ENCODE measurements at places on chromosomes 12 and 14.

DNA sequence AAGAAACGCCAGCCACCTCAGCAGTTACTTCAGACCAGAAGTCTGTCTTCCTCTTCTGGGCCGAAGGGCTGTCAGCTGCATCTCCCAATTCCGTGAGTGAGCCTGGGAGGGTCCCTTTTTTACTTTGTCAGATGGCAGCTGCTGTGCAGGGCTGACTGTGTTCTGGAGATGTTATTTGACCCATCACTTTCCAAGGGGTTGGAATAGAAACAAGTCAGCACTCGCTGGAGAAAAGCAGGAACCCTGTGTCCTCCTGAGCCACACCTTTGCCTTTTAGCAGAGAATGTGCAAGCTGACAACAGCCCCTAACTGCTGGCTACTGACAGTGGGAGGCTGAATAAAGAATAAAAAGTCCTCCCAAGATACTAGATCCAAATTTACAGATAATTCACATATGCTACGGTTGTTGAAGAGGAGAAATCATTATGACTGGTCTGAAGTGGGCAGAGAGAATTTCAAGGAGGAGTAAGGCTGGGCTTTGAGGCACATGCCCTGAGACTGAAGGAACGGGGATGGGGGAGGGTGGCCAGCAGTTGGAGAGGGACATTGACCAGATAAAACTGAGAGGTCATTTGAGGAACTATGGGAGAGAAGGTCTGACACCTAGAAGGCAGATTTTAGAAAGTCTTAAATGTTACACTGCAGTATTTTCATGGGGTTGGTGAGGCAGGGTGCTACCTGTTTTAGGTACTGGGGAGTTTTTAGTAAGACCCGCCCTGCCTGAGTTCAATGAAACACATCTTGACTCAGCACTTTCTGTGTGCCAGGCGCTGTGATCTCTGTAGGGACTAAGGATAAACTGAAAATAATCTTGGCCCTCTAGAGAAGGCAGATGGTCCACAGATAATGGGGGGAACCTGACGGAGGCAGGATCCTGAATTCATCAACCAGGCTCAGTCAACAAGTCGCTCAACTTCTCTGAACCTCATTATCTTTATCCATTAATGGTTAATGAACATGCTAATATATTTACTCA lies 27.4 kb downstream of the FAM234B start:
- no peak for DNase-seq

DNA sequence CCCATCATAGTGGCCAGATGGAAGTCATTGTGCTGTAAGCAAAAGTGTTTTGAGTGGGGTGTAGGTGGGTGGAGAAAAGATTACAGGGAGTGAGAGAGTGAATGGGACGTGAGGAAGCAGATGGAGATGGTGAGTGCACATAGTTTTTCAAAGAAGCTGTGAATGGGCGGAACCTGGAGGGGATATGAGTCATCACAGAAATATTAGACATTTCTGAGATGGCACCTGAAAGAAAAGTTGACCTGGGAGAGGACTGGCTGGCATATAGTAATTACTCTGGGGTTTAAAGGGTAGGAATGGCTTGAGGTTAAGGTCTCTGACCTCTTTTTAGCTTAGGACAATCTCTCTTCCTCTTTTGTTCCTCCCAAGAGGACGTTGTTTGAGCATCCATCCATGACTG lies 50.5 kb downstream of the ANO4 start:
- DNase-seq, result no peak

DNA sequence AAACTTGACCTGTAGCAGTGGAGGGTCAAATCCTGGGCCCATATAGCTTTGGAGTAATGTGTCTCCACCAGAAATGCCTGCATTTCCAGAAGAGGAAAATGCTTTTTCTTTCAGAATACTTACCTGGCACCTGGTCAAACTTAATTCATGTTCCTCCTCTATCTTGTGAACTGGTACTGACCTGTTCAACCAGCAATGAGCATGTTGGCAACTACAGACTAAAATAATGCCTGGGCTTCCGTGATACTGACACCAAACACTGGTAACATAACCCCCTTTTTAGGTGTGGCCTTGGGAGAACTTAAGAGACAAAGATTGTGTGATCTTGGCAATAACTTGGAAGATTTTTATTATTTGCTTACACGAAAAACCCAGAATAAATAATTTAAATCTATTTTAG lies 23.8 kb upstream of the MGST1 start:
- no peak for DNase-seq

GRCh38 chr12:4108803-4109345 lies 164.7 kb upstream of the CCND2 start:
- DNase-seq, result no peak

DNA sequence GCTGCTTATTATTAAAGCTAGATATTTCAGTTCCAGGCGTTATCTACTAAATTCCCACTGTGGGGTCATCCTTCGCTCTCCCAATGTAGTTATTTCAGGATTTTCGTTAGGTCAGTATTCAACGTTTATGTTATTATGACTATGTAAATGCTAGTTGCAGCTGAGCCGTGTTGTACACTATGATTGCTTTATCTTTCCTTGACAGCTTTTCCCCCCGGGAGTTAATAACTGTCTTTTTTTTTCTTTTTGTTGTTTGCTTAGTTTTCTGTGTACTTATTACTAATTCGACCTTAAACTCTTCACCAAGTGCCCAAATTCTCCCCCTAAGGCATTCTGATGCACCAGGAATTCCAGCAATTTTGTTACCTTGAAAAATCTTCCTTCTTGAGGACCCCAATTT lies 48.5 kb downstream of the SUDS3 start:
- no peak for DNase-seq

- DNase-seq, result no peak
Observed at GRCh38 chr12:108241986-108242703, 97.0 kb downstream of the CMKLR1 start.

DNA sequence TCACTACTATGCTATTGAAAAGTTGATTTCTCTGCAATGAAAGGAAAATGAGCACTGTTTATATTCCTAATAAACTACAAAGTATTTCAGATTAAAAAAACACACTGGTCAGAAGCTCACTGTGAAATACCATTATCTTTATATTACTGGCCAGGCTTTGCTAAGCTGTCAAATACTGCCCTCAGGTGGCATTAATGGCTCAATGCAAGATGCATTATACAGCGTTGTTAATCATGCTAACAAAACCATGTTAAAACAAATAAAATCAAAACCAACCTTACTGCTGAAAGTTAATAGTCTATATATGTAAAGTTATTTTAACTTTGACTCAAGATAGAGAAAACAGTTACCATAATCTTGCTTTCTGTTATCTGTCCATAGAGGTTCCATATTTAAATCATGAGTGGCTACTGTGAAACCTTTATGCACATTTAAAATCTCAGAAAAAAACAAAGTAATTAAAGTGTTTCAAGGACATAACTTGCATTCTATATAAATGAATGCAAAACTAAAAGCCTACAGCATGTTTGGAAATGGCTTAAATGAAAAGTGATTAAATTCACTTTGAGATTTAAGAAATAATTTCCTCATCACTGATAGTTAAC lies 121.7 kb downstream of the RALGAPA1 start:
- no peak for DNase-seq

GRCh38 chr12:121534495-121535148 lies 46.2 kb downstream of the KDM2B start:
- DNase-seq, result no peak

DNA sequence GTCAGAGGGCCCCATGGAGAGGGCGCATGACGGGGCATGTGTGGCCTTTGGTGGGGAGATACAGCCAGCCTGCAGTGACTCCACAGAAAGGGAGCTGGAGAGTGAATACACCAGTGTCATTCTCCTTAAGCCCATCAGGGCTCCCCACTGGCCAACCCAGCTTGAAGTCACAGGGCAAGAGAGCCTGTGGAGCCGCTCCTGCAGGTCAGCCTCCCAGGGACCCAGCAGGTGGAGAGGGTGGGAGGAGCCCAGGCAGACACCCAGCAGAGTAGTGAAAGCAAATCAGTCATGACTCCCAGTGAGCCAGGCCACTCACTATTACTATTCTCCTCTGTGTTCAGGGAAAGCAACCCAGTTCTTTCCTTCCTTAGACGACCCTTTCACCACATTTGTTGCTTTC lies 110.0 kb upstream of the CPM start:
- no peak for DNase-seq

- no peak for DNase-seq
Observed at GRCh38 chr14:49853572-49854375, 1.2 kb upstream of the NEMF start.

- no peak for DNase-seq
Observed at GRCh38 chr14:69373104-69373503, 25.0 kb downstream of the ERH start.

DNA sequence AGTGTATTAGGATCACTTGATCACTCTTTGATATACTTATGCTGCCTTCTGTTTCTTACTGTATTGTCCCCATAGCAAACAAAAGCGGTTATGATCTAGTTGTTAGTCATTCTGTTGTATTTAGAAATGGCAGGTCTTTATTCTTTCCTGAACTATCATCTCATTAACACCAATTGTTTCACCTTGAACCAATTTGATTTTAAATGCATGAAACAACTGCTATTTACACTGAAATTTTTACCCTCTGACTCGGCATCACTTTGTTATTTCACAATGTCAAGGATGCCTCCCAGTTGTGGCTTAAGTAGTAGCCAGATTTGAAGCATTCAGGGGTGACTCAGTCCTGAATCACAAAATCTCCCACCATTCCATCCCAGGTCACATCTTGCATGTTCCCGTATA lies 303.5 kb downstream of the EGLN3 start:
- no peak for DNase-seq

DNA sequence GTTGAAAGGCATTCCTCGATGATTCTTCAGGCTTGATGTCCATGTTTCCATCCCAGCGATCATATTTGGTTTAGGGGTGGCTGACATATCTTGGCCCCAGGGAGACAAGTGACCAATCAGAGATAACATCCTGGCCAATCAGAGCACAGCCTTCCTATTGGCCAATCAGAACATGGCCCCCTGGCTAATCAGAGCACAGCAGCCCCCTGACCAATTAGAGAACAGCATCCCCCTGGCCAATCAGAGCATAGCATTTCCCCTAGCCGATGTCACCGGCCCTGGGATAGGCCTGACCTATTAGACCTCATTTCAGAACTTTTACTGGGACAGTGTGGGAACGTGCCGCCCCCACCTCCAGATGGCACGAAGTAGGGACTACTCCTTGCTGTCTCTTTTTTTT lies 182.2 kb downstream of the AACS start:
- DNase-seq, result no peak

DNA sequence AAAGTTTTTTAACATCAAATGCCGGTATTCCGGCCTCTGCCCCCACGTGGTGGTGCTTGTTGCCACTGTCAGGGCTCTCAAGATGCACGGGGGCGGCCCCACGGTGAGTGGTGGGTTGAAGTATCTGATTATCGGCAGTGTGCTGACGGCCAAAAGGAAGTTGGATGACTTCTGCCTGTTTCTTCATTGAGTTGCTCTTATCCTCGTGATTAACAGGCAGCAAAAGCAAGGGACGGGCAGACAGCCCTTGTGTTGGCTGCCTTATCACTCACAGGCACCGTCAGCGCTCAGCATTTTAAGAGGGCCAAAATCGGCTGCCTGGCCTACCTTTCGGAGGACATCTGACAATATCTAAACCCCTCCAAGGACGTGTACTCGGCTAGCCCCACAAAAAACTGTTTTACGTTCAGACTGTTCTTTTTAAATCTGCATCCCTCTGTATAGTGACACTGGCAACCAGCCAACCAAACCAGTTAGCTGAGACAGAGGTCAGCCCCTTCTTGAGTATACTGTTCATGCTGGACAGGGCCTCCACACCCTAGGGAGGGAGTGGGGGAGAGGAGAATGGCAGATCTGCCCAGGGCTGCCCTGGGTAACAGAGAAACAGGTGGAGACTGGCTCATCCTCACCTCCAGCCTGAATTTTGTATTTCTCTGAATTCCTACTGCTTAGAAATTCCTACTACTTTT lies 22.9 kb upstream of the AKAP5 start:
- DNase-seq, result no peak

- no peak for DNase-seq
Observed at GRCh38 chr14:82626156-82627066, 1092.8 kb upstream of the SEL1L start.

- DNase-seq, result no peak
Observed at GRCh38 chr12:79737875-79738718, 47.3 kb upstream of the PAWR start.
